ENCODE measurements at places on chromosomes 2 and 18.

GRCh38 chr2:166563894-166564293 is 69.8 kb upstream of the SCN7A start:
- DNase-seq, result no peak

DNA sequence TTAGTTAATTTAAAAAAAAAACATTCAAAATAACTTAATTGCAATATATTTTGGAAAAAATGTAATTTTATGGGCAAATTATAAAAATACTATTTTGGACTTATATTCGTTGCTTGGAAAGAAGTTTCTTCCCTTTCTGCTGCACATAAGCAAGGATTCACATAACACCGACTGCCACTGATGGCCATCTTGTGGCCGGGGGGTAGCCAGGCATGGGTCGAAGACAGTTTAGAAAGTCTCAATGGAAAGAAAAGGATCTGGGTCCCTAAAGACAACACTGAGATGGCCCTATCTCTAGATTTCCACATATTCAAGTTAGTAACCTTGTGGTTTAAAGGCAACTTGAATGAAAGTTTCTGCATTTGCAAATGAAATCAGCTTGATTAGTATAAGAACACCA is 318.6 kb downstream of the AKAIN1 start:
- no peak for DNase-seq

GRCh38 chr2:88754585-88755320 is 63.3 kb downstream of the RPIA start:
- no peak for DNase-seq

DNA sequence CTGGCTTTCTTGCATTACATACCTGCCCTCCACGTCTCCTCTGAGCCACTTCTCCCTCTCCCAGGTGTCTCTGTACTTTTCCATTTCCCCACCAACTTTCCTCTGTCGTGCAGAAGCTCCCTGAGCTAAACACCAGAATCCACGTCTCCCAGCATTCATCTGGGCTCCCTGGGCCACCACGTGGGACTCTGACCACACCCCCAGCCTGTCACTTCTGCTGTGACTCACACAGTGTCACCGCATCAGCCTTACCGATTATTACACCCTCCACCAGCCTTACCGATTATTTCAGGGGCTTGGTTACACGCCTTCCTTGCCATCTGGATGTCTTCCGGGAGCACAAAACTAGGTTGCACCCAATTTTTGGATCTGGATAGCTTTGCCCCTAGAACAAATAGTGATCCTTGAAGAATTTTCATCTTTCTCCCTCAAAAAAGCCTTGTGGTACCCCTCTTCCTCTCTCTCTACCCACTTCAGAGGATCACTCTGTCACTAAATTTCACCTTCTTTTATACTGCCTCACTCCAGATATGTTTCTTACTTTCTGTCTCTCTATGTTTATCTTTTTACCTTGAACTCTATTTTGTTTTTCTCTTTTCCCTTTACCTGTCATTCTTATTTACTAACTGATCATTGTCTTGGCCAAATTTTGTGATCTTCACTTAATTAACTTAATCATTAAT is 136.9 kb upstream of the CAB39 start:
- peak; percentile 40 for DNase-seq

GRCh38 chr2:70381235-70381634 is 79.4 kb upstream of the FAM136A start:
- no peak for DNase-seq

GRCh38 chr18:35284841-35285240 is 5.2 kb downstream of the ZSCAN30 start:
- DNase-seq, result no peak

- DNase-seq, result no peak
Observed at GRCh38 chr2:230899786-230900185, 25.3 kb downstream of the GPR55 start.

DNA sequence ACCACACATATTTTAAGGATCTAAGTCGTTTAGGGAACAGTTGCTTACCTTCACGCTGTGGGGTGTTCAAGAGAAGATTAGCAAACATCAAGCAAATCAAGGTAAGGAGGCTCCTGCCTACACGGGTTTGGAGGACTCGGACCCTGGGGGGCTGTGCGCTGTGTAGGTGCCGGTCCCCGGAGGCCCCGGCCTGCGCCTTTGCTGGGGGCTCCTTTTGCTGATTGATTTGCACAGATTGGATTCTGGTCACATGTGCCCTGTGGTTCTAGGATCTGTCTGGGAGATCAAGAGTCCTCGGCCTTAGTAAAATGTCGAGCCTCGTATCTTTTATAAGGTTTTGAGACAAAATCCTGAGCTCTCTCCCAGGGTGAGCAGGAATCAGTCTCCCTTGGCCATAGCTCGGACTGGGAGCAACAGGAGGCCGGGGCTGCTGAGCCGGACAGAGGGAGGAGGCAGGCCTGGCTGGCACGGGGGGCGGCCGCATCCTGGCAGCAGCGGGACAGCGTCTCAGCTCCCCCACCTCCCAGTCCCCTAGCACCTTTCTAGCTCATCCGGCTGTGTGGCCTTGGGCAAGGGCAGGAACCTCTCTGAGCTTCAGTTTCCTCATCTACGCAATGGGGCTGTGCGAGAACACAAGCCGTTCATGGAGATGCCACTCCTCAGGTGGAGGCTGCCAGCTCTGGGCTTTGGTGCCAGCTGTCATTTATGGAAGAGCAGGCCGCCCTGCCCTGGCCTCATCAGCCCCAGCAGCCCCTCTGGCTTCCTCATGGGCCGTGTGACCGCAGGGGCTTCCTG is 147.2 kb downstream of the MBP start:
- DNase-seq, result no peak

DNA sequence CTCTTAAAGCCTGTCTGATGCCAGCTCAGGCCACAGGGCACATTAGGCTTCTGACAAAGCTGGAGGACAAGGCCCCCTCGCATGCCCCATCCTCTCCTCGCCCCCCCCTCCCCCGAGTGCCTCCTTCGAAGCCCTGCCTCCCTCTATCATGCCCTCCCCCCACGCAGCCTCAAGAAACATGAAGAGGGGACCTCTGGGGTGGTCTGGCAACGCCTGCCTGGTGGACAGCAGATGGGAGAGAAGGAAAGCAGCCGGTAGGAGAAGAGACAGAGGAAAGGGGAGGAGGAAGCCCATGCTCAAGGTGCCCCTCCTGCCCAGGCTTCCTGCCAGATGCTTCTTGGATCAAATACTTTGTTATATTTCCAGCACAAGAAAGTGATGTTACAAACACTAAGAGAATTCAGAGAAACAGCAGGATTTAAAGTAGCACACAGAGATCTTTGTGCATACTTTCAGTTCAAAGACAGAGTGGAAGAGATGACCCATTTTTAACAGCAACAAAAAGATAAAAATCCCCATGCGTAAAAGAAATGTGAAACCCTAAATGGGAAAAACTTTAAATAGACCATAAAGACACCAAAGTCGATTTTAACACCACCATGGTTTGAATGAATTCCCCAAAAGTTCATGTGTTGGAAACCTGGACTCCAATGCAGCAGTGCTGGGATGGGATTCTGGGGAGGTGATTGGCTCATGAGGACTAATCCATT is 19.0 kb downstream of the BOK start:
- DNase-seq, result no peak

- DNase-seq, result no peak
Observed at GRCh38 chr18:50072146-50072545, 122.8 kb downstream of the MYO5B start.

DNA sequence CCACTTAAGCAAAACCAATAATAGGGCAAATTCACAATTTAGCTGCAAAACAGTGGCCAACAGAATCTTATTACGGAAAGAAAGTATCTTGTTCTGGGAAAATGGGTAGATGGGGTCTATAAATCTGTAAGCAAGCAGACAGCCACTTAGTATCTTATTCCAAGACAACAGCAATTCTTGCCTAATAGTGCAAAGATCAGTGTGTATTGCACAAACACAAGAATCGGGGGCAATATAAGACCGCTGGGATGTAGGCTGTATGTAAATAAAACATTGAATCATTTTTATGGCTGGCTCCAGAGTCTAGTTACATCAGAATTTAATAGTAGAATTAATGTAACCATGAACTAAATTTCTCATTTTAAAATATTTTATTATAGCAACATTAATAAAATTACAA is 85.6 kb downstream of the FBXO15 start:
- DNase-seq, result no peak

DNA sequence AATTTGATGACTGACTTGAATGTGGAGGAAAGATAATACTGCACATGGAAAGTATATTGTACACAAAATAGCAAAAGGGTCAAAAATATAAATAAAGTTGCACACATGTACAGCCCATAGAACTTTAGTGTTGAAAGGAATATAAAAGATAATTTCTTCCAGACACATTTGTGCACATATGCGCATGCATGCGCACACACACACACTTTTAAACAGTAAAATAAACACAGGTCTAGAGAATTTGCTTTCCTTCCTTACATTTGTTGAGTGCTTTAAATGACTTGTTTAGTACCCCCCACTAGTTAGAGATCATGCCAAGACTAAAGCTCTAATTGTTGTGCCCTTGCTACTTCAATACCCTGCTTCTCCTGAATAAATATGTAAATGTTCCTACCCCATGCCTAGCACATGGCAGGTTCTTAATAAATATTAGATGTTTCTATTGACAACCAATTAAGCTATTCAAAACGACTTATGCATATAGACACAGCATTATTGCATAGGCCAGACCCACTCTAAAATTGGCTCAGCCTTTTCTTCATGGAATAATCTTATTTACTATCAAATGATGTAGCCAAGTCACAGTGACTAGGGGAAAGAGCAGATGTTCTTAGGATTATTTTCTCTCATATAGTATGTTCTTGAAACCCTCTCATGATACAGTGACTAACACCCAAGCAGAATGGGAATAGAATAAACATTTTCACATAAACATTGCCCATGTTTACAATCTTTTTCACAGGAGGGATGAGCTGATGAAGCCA is 165.5 kb upstream of the ACVR2A start:
- no peak for DNase-seq

GRCh38 chr2:48939232-48939631 is 183.7 kb upstream of the LHCGR start:
- DNase-seq, result no peak

DNA sequence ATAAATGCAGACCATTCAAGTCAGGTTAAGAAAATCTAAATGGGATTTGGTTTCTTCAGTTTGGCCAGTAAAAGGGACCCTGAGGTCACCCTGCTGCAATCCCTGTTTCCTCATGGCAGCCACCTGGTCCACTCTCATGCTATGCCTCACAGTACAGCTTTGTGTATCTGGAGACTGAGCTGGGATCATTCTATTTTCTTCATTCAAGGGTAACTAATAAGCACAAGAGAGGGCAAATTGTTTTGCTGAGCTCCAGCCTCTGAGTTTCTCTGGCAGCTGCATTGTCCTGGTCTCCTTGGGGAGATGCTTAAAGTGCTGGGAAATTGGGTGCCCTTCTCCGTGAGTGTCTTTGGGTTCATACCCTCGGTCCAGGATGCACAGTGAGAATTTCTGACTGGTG is 18.5 kb upstream of the BCL2L11 start:
- DNase-seq, result no peak

- no peak for DNase-seq
Observed at GRCh38 chr2:166285215-166285614, 90.5 kb downstream of the SCN9A start.

DNA sequence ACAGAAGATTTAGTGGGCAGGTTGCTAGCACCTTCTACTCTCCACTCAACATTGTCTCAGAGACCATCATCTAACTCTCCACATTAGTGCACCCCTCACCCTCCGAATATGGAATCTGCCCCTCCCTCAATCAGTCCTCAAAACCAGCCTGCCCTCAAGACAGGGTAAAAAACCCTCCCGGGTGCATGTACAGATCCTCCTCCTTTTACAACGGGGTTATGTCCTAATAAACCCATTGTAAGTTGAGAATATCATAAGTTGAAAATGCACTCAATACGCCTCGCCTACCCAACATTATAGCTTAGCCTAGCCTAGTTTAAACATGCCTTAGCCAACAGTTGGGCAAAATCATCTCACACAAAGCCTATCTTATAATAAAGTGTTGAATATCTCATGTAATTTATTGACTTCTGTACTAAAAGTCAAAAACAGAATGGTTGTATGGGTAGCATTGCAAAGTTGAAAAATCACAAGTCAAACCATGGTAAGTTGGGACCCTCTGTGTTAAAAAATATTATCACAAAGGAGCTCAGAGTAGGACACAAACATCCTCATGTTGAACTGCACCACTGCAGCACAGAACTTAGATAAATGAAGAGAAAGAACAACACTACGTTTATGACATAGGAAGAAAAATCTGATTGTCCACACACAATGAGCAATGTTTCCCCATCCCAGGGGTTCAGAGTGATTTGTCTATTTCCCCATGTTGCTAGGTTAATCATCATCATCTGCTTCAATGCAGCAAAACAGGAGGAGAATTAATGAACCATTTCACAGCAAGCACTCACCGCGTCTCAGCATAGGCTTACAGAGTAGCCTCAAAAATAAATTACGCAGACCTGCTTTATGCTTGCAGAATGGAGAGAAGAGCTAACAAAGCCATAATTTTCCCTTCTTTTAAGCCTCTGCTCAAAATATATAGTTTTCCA is 184.1 kb upstream of the ARL4C start:
- no peak for DNase-seq

DNA sequence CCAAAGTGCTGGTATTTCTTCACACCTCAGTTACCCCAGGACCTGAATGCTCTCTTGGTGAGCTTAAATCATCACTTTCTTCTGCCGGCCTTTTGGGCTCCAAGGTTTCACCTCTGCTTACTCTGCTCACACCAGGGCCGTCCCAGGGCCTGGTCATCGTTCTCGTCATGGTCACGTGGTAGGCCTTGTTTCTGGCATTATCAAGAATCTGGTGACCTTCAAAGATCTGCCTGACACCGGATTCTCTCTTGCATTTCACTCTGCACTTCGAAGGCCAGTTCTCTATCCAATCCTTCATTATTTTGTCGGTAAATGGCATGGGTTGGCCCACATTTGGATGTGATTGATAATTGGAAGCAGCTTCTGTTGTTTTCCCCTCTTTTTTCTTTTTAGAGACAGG is 80.5 kb downstream of the HRH4 start:
- DNase-seq, result no peak

DNA sequence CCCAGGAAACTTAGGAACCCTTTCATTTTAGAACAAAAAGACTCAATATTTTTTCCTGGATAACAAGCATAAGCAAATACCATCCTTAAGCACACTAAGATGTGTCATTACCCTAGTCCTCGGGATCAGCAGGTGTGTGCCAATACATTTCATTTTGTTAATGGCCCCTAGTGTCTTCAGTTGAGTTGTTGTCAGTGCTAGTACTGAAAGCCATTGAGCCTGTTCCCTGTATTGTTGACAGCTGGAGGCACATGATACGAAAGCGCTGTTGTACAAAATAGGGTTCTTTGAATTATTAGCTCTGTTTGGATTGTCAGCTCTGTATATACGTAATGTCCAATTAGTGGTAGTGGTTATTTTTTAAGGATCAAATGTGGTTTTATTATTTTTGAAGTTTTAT is 29.5 kb downstream of the VAPA start:
- DNase-seq, result no peak
